Cardiac muscle cell (in vitro differentiated cells and primary cell): ENCODE measurements at places on chromosomes 3 and 15.

GRCh38 chr3:88152841-88153240, 3.1 kb downstream of the C3orf38 start:
- DNase-seq = no peak

DNA sequence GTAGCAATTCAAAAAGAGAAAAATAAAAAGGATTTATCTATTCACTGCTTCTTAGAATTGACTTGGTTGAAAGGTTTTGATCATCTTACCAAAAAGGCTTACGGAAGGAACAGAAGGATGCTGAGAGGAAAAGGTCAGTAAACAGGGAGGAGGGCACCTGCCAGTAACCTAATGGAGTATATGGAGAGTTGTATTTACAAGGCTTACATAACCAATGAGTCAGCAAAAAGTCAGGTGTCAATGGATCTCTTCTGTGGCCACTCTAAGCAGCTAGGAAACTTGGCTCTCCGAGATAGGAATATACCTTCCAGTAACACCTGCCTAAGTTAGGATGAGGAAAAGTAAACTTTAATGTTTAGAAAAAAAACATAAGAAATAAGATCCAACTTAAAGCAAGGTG, 80.5 kb upstream of the PLXND1 start:
- no peak for DNase-seq

- DNase-seq = peak; percentile 95
These were observed 217.1 kb upstream of the TPRG1 start for GRCh38 chr3:188954590-188955208.

- no peak for DNase-seq
These were observed 21.5 kb downstream of the CNOT10 start for GRCh38 chr3:32706348-32707025.

DNA sequence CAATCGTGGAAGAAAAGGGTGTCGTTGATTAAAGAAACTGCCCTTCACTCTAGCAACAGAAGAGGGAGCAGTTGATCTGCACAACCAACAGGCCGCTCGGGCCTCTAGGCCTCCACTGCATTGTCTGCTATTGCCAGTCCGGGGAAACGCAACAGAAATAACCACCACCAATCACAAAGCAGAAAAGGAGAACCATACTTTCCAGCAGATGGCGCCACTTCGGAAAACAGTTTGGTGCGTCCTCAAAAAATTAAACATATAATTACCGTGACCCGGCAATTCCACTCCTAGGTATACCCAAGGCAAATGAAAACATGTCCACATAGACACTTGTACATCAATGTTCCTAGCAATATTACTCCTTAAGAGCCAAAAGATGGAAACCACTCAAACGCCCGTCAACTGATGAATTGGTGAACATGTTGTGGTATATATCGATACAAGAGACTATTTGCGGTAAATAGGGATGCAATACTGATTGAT, 154.1 kb downstream of the TJP1 start:
- DNase-seq = peak; percentile 94

GRCh38 chr15:73951601-73952000, 25.3 kb downstream of the LOXL1 start:
- no peak for DNase-seq

DNA sequence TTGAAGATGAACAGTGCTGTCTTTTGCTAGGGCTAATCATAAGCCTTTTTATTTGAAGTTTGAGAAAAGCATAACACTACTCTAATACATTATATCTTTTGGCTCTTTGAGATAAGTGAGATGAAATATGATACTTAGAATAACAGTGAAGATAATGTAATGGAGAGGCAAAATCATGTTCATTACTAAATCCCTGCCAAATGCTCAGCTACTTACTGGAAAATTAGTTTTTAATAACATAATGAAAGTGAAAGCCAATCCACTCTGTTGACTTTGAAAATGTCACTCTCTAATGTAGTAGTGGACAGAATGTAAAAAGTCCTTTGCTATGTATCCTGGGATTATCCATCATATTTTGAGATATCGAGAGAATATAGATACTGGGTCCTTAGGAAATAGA, 35.9 kb upstream of the MYH15 start:
- DNase-seq = no peak

DNA sequence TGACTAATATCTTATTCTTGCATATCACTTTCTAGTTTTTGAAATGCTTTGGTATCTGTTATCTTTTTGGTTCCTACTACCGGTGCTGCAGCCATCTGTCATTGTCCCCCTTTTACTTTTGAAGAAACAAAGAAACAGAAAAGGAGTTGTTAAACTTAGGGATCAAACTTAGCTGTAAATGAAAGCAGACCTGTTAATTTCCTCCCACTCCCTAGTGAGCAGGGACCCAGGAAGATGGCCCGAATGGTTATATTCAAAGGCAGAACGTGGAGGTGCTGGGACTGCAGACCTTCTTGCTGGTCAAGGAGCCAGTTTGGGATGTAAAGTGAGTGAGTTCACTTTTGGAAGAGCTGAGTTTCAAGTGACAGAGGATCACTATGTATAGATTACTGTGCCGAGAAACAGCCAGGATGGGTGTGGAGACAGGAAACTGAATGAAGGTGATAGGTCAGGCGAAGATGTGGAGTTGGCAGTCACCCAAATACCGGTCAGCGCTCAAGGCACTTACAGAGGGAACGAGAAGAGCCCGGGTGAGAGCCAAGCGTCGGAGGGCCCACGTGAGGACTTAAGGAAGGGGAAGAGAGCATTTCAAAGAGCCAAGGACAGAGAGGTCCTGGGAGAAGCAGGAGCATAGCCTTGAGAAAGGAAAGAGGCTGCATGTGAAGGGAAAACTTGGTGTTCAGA, 20.1 kb downstream of the KBTBD8 start:
- DNase-seq = peak; percentile 72

- no peak for DNase-seq
These were observed 148.6 kb downstream of the MCTP2 start for GRCh38 chr15:94379986-94380385.

DNA sequence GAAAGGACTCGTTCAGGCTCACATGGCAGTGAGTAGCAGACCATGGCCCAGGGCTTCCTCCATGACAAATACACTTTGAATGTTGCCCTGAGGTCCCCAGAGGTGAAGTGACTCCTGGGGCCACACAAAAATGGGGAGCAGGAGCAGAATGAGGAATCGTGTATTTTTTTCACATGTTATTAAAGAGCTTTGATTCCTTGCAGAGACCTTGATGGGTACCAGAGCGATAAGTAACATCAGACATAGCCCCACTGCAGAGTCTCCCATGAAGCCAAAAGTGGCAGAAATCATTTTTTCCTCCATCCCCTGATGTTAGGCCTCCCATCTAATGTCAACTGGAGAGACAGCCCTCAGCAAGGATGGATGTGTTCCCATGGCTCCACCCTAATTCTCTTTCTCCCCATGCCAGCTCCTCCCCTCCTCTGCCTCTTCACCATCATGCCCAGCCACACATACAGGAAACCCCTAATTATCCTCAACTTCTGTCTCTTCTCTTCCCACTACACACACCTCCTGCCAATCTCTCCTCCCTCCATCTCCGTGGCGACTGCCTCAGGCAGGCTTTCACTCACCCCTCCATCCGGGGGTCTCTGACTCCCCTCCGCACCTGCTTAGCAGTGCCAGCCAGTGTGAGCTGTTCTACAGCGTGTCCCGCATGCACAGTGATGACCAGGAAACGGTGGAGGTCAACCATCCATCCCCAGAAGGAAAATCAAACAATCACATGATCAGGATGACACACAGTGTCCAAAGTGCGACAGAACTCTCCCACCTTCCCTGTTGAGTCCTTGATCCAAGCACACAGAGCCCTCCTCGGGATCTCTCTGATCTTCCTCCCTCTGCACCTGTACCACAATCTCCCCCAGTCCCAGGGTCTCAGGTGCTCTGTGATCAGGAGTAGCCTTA, 7.1 kb upstream of the SSUH2 start:
- no peak for DNase-seq

- DNase-seq = peak; percentile 49
These were observed 101.3 kb downstream of the UBE2E2 start for GRCh38 chr3:23304424-23304823.

DNA sequence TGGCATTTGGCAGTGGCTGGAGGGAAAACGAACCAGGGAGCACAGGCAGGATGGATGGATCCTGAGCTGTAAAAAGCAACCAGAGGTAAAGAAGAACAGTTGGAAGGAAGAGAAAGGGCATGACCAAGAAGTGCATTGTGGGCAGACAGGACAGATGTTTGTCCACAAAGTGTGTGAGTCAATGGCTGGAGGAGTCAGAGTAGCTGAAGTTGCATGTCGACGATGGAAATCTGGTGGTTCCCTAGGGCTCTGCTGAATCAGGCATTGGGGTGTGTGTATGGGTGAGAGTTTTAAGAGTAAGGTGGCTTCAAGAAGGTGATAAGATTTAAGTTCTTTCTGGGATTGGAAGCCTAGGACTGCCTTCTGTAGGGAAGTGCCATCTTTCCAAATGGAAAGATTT, 214.0 kb upstream of the BHLHE40 start:
- no peak for DNase-seq

DNA sequence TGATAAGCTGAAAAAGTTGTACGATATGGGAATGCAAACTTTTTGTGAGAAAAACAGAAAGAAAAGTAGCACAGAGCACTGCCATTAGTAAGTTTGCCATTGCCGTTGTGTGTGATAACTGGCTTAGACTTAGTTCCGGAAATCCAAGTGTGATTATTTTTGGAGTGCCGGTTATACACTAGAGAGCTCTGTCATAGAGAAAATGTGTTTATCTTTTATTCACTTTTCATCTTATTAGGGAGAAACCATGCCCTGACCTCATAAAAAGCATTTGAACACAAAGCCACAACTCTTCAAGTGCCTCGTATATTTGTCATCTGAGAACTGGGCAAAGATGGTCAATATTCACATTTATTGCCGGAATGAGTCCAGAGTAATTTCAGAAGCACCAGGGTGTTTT, 36.1 kb downstream of the CTDSPL start:
- no peak for DNase-seq

GRCh38 chr3:80391573-80391972, 623.8 kb upstream of the ROBO1 start:
- DNase-seq = no peak

GRCh38 chr15:87489456-87489855, 767.1 kb downstream of the NTRK3 start:
- DNase-seq = no peak

DNA sequence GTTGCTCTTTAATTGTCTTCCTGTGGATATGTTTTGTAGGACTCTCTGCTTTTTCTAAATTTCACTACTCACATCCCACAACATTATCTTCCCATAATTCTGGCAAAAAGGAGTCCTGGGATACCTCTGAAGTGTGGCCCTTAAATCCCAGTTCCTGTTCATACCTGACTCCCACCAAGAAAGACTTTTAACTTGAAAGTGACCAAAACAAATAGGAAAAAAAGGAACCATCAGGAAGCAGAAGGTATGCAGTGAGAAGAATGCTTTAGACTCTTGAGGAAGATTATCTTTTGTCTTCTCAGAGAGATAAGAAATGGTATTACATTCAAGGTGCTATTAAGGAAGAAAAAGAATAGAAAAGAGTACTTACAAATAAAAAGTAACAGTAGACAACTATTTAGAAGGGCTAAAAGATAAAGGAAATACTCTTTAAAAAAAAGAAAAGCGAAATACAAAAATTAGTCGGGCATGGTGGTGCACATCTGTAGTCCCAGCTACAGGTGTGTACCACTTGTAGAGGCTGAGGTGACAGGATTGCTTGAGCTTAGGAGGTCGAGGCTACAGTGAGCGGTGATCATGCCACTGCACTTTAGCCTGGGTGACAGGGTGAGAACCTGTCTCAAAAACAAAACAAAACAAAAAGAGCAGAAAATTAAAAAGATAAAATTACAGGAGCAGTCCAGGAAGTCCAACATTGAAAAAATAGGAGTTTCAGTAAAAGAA, 46.8 kb downstream of the PXK start:
- DNase-seq = no peak

GRCh38 chr3:170679190-170679589, 93.3 kb upstream of the SLC7A14 start:
- DNase-seq = no peak

DNA sequence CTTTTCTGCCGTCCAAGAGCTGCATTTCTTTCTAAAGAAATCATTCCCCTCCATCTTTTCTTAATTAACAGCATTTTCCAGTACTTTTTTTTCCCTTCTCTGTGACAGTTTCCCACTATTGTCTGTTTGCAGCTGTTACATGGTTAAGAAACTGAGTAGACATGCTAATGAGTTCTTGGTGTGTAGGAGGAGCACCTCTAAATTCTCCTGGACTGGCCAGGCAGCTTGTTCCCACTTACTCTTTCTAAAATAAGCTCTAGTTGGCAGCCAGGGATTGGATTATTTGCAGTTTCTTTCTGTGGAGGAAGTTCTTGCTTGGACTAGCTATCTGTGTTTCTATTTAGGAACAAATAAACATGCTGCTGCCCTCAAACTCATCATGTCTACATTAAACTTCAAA, 235.1 kb upstream of the GAP43 start:
- no peak for DNase-seq

DNA sequence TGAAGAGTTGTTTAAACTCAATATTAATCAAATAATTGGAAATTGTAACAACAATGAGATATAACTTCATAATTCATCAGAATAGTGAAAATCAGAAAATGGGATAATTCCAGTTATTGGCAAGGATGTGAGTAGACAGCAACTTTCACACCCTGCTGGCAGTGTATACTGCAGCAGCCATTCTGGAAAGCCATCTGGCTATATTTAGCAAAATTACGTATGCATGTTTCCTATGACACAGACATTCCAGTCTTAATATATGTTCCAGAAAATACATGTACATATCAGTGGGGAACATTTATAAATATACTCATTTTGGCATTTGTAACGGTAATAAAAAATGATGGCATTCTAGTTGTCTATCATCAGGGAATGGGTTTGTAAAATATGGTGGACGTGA, 564.1 kb downstream of the GBE1 start:
- DNase-seq = no peak

- no peak for DNase-seq
These were observed 339.9 kb upstream of the TGFBR2 start for GRCh38 chr3:30266524-30266923.

- DNase-seq = peak; percentile 66
These were observed 47.0 kb upstream of the PPIB start for GRCh38 chr15:64209680-64210334.

DNA sequence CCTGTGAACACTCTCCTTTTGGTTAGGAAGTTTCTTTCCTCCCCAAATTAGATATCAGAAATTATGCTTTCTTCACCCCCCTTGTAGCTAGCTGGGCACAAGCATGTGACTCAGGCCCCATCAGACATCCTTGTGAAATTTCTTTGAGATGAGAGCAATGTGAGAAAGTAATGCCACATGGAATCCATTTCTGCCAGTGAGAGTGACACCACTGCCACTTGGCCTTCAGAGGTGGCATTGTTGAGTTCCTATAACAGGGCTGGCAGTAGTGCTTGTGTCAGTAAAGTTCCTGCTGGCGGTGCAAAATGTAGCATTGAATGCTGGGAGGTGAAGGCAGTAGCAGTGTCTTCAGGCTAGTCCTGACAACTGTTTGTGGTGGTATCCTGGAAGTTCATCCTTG, 80.7 kb upstream of the ZNF280D start:
- no peak for DNase-seq

- DNase-seq = no peak
These were observed 39.2 kb upstream of the GOLIM4 start for GRCh38 chr3:168134931-168135330.

DNA sequence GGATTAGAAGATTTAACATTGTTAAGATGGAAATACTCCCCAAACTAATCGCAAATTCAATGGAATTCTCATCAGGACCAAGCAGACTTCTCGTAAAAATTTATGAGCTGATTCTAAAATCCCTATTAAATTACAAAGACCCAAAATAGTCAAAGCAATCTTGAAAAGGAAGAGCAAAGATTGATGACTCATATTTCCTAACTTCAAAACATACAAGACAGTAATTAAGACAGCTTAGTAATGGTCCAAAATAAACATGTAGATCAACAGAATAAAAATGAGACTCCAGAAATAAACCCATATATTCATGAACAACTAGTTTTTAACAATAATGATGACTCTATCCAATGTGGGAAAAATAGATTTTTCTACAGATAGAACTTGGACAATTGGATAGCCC, 148.7 kb downstream of the SI start:
- DNase-seq = no peak
